ENCODE measurements at places on chromosomes 7 and 10. TPM values are rescaled to one million over a fixed set of nuclear protein-coding genes. Genes with fewer than 3 reads are reported as not detected.

- DNase-seq = no peak
Measured at GRCh38 chr10:118792526-118792925, 37.8 kb upstream of the CACUL1 start.

Gene UPF2
- total RNA-seq = 14.5 TPM

- no peak for DNase-seq
Measured at GRCh38 chr10:110446954-110447608, 50.6 kb upstream of the DUSP5 start.

GRCh38 chr10:61197057-61197456 lies 253.1 kb upstream of the RHOBTB1 start:
- DNase-seq = peak; percentile 32

Gene FOXI2
- total RNA-seq = not detected

Gene CEP55
- 3.6 TPM for total RNA-seq

GRCh38 chr7:106813705-106814305 lies 51.3 kb upstream of the PIK3CG start:
- no peak for DNase-seq

Gene EIF5AL1
- 0.27 TPM for total RNA-seq

- peak; percentile 61 for DNase-seq
Measured at GRCh38 chr10:99431190-99431760, 851 bp upstream of the GOT1 start.

Gene OAT
- total RNA-seq = 743 TPM

GRCh38 chr10:97076781-97077180 lies 109.0 kb downstream of the SLIT1 start:
- DNase-seq = no peak
